NCI-H2107 (cell line): ENCODE measurements at places on chromosomes 13 and 19.

DNA sequence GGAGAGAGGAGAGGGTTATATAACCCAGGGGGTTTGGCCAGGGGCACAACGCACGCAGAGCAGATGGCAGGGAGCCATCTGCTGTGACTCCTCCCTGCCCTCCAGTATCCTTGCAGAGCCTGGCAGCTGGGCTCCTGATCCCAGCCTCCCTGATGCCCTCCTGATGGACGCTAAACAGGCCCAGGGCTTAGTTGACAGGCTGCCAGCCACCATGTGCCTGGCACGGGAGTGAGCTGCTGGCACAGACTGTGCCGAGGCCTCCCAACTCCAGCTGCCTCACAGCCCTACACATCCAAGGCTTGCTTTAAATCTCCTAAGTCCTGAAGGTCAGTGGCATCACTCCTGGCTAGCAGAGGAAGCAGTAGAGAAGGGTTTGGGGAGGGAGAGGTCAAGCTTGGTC, 16.7 kb downstream of the SYDE1 start:
- no peak for DNase-seq

DNA sequence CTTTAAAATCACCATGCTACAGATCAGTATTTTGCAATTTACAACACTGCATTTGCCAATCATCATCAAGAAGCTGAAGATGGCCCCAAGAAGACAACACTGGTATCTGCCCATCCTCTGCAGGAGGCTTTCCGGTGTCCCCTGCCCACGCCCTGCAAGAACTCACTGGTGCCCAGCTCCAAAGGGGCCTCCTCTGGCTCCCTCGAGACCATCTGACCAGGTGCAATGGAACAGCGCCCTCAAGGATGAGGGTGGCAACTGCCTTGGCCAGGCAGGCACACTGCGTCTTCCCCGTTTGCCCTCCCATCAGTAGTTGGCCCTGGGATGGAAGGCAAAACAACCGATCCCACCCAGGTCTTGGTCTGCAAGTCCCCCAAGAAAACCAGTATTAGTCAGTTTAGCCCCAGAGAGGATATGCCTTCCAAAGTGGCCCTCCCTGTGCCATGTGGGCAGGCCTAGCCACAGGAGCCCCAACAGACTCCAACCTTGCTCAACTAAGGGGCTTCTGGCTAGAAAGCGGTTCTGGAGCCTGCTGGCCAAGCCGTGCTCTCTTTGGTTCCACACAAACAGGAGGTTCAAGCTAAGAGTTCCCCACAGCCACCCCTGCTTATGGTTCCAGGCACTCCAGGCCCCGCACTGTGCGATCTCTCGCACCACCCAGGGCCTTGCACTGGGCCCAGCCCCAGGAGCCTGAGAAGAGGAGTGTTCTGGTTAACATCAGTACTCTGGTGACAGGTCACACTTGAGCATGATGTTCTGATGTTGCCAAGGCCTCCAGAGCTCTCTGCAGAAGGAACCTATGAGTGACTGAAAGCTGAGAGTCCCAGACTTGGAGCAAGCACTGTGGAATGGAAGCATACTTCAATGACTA, 4.7 kb downstream of the PCID2 start:
- no peak for DNase-seq

DNA sequence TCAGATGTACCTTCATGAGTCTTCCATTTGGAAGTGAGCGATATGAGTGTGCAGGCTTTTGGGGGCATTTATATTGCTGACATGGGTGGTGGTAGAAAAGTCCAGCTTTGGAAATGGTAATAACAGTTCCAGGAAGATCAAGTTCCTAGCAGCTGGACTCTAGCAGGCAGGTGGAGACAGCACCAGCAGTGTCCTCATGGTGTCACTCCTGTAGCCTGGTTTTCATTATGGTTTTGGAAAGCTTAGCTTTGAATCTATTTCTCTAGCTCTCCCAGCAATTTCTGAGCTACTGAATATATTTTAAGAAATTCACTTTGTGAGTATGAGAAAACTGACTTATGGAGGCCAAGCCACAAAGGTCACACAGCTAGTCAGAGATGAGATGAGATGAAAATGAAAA, 523.2 kb upstream of the HTR2A start:
- DNase-seq = no peak

DNA sequence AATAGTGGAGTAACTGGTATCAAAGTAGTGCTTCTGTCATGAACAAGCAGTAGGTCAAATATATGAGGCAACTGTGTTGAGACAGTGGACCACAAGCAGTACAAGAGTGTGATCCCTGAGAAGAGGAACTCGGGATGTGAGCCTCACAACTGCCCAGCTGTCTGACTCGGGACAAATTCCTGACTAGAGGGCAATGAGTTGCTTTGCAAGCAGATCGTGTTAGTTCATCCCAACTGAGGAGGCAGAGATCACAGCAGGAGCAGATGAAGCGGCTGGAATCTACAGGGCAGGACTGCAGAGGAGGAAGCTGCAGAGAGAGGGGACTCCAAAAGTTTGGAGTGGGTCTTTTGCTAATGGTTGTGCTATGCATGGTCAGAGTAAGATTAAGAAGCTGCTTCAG, 741.1 kb downstream of the DIAPH3 start:
- DNase-seq = no peak

GRCh38 chr19:10846500-10847202, 1.6 kb upstream of the C19orf38 start:
- no peak for DNase-seq

- no peak for DNase-seq
Observed at GRCh38 chr19:18205200-18205892, 1.5 kb upstream of the RAB3A start.
